ENCODE measurements at places on chromosomes 6 and 20.

- DNase-seq = no peak
These were observed 121.8 kb downstream of the AKAP7 start for GRCh38 chr6:131257104-131257503.

- no peak for DNase-seq
These were observed 106.2 kb upstream of the STMND1 start for GRCh38 chr6:16995511-16996250.

- no peak for DNase-seq
These were observed 499.6 kb upstream of the SULF2 start for GRCh38 chr20:48284837-48285236.

GRCh38 chr6:68235326-68235784 is 399.7 kb upstream of the ADGRB3 start:
- no peak for DNase-seq

DNA sequence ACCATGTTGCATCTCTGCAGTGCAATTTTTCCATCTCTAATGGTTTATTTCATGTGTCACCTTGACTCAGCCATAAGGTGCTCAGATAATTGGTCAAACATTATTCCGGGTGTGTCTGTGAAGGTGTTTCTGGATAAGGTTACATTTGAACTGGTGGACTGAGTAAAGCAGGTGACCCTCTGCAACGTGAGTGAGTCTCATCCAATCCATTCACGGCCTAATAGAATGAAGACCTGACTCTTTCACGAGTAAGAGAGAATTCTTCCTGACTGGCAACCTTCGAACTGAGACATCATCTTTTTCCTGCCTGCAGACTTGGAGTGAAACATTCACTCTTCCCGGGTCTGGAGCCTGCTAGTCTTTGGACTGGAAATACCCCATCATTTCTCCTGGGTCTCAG is 77.1 kb upstream of the SLC22A23 start:
- no peak for DNase-seq

DNA sequence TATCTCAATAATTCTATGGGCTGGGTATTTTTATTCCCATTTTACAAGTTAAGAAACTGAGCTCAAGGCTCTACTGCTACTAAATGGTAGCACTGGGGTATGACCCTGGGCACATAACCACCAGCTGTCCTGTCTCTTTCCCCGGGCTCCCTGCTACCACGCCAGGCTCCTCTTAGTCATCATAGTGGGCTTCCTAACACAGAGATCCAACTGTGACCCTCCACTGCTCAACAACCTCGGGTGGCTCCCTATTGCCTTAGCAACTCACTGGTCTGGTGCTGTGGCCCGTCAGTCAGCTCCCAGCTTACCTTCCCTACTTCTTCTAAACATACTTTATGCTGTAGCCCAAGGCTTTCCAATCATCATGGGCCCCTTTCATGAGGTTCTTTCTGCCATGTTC is 4.5 kb downstream of the KIAA1755 start:
- DNase-seq = no peak

GRCh38 chr20:45359069-45359405 is 3.9 kb upstream of the SYS1 start:
- DNase-seq = no peak

DNA sequence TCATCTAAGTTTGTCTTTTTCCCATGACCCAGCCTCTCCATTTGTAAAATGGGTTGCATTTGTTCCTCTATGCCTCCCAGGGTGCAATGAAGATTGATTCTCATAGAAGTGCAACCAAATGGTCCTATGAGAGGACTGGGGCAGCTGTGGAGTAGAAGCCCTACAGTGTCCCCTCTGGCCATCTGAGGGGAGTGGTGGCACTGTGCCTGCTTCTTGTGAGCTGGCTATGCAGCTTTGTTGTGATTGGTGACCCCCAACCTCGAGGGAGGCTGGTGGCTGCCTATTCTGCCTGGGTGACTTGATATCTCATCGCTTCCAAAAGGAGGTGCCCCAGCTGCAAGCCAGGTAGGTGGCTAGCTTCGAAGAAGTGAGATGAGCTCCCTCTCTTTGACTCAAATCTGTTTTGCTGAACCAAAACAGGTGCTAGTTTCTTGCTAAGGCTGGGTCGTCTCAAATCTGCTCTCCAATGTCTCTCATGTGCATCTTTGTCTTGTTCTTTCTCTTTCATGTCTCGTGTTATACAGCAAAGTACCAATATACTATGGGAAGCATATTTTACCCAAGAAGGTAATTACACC is 33.9 kb downstream of the TXLNB start:
- DNase-seq = no peak

DNA sequence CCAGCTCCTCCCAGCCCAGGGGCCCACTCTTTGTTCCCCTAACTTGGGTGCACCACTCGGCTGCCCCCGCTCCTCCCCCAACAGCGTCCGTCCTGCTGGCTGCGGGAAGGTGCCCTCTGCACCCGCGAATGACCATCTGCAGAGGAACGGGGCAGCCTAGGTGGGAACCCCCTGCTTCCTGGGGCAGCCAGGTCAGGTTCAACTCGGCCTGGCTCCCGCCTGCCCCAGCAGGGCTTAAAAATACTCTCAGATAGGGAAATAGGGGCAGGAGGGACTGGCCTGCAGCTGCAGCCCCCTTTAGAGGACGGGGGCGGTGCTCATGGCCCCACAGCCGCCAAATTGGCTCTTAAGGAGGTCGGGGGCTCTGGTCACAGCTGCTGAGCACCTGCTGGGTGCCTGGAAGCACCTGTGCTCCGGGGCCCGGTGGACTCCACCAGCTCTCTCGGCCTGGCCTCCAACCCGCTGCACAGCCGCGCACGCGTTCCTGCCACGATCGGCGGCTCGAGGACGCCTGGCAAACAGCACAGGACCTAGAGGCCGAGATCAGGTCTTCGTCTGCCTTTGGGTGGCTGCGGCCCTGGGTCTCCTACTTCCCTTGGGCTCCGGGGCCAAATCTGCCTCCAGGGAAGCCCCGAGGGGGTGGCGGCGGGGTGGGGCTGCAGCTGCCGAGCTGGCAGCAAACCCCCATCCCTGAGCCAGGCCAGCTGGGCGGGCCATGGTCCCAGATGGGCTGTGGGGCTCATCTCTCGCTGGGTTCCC is 700 bp upstream of the LAMA5 start:
- no peak for DNase-seq

DNA sequence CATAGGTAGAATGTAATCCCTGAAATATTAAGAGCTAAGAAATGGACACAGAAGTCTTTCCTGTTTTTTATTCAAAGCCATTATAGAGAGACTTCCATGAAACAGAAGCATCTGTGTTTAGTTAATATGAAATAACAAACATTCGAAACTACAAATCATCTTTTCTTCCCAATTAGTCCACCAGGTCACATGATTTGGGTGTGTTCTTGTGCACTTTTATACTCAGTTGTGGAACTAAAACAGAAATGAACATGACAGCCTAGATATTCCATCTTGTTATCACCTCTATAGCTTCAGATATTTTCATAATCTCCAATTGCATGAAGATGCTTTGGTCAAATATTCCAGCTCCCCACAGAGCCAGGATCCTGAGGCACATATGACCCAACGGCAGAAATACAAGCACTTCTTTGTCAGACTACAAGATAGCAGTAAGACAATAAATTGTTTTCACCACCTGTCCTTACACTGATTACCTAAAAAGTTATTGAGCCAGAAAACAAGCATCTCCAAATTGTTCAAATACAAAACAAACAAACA is 116.8 kb upstream of the BEND6 start:
- DNase-seq = no peak

DNA sequence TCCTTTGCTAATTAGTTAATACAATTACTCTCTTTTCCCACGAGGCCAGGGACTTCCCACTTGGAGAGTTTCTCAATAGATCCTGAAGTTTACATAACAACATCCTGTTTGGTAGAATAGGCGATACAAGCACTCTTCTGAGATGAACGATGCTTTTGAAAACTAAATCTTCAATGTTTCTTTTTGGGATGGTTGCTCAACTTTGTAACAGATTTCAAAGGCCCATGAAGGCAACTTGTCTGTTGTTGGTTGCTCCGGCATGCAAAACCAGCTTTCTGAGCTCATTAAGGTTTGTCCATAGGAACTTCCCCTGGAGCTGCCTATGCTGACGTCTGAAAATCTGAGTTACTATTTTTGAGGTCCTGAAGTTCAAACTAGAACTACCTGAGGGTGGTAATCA is 25.9 kb upstream of the ROS1 start:
- DNase-seq = no peak

GRCh38 chr6:169101981-169102380 is 151.7 kb downstream of the THBS2 start:
- no peak for DNase-seq

GRCh38 chr20:59618131-59618530 is 13.8 kb downstream of the PHACTR3 start:
- no peak for DNase-seq

GRCh38 chr6:154917941-154918340 is 77.2 kb upstream of the TIAM2 start:
- no peak for DNase-seq

DNA sequence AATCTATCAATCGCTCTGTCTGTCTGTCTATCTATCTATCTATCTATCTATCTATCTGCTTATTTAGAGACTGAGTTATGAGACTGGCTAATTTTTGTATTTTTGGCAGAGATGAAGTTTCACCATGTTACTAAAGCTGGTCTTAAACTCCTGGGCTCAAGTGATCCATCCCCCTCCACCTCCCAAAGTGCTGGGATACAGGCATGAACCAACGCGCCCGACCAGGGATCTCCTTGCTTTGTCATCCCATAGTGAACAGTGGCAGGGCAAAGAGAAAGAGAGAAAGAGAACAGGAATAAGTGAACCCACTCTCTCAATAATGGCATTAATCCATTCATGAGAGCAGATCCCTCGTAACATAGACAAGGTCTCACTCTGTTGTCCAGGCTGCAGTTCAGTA is 66.4 kb upstream of the DSP start:
- no peak for DNase-seq

DNA sequence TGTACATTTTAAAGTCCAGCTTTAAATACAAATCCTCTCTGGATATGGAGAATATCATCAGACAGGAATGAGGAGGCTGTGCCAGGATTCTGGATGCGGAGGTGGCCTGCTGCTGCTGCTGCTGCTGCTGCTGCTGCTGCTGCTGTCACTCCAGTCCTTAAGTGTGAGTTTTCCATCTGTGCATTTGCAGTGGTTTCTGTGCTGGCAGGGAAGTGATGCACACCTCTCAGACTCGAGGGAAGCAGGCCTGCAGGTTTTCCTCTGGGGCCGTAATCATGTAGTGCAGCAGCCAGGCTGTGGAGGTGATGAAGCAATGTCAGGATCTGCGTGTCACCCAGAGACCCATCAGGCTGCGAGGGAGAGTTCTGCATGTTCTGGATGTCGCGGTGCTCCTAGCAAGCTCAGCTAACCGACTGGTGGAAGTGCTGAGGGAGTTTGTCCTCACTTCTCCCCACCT is 32.0 kb downstream of the CFAP61 start:
- DNase-seq = no peak

DNA sequence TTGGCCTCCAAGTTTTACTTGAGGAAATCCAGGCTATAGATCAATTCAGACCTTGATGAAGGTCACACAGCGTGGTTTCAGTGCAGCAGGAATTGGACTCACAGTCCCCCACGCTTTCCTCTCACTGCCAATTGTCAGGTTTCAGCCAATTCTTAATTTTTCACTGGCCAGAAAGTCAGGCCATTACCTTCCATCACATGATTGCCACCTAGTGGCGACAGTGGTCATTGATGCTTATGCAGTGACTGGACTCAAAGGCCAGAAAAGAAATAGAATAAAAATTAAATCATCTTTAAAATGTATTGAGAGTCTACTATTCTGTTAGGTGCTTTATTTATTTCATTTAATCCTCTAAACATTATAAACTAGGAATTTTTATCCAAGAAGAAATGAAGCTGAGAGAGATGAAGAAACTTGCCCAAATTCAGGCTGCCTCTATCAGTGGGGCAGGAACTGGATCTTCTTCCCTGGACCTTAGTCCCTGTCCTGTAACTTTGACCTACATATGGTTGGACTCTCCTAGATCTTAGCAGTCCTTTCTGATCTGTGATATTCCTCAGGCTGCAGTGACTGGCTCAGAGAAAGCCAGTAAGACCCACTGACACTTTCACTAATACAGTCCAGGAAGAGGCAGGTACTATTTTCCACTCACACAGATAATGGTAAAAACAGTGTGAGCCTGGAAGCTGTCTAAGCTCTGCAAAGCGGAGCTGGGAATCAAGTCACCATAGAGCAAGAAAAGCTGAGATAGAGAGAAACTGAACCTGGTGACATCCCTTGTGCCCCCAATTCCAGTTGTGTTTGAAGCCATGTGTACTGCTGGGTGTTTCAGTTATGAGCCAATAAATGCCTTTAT is 133.3 kb downstream of the ELOVL4 start:
- DNase-seq = peak; percentile 71

- no peak for DNase-seq
These were observed 11.7 kb downstream of the ACSS1 start for GRCh38 chr20:25046181-25046641.

GRCh38 chr6:130760006-130760405 is 67.2 kb upstream of the SMLR1 start:
- DNase-seq = no peak

DNA sequence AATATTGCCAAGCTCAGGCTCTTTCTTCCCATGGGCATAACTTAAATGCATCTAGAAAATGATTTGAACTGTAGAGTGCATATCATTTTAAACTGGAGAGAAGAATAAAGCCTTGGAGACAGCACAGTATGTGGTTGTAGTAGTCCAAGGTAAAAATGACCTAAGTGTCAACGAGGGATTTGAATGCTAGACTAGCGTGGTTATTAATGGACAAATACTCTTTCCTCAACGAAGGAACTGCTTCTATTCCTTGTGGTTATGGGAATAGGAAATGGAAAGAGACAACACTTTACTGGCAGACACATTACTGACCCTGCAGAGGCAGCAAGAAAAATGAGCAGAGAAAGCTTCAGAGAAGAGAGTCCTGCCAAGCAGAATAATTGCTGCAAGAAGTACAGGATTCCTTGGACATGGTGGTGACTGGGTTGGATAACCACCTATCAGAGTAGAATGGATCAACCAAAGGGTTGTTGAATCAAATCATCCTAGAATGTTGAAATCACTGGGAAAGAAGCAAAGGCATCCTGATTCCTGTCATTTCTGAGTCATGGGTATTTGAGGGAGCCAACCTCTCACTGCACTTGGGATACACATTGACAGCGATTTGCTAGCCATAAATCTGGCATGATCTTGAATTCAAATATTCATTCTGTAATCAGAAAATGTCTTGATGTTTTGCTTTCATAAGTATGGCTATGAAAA is 258.1 kb upstream of the EPHA7 start:
- no peak for DNase-seq

GRCh38 chr6:15607603-15608002 is 55.2 kb downstream of the DTNBP1 start:
- no peak for DNase-seq

Data from activated naive CD4-positive, alpha-beta T cell treated with anti-CD3 and anti-CD28 coated beads, Interleukin-2, amount 10 ng/mL, durations not matched to agents 7 days and 5 days (primary cell).